Fibroblast of villous mesenchyme (primary cell): ENCODE measurements at places on chromosomes 2 and 18.

DNA sequence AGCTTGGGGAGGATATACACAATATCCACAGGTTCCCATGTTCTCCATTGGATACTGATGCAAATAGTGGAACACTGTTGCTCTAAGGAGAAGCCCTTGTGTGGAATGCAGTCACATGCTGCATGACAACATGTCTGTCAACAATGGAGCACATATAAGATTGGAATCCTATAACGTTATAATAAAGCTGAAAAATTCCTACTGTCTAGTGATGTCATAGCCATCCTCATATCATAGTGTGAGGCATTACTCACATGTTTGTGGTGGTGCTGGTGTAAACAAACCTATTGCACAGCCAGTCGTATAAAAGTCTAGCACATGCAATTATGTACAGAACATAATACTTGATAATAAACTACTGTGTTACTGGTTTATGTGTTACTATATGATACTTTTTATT lies 394.7 kb downstream of the FBXO15 start:
- DNase-seq, result peak; percentile 61

DNA sequence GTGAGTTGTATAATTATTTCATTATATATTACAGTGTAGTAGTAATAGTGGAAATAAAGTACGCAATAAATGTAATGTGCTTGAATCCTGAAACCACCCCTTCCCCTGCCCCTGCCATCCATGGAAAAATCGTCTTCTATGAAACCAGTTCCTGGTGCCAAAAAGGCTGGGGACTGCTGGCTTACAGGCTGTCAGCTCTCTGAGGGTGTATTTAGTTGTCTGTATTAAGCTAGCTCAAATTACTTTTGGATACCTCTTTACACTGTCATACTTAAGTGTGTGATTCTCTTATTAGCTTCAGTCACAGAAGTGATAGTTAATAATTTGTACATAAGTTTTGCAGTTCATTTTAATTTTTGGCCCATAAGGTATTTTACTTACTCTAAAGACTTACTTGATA lies 29.6 kb downstream of the LCLAT1 start:
- no peak for DNase-seq

DNA sequence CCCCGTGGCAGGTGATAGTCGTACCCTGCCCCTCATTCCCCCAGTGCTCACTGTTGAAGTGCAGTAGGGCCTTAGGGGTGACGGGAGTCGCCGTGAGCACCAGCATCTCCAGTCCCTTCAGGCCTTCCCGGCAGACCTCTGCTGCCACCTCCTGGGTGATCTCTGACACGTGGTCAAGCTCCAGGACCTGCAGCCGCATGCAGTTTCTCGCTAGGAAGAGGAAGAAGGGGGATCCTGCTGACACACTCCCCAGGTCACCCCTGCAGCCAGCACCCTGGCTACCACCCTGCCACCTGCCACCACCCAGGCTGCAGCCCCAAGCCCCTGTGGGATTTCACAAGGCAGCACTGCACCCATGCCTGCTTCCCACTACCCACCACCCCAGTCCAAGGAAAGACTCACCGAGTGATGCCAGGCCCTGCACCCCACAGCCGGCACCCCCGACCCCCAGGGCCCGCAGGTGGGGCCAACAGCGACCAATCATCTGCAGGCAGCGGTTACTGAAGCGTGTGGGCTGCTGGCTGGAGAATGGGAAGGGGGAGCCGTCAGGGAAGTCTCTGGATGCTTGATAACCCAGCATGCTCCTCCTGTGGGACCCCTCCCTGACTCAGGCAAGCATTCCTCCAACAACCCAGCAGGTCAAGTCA lies 23.8 kb downstream of the FBXO41 start:
- DNase-seq, result peak; percentile 49

DNA sequence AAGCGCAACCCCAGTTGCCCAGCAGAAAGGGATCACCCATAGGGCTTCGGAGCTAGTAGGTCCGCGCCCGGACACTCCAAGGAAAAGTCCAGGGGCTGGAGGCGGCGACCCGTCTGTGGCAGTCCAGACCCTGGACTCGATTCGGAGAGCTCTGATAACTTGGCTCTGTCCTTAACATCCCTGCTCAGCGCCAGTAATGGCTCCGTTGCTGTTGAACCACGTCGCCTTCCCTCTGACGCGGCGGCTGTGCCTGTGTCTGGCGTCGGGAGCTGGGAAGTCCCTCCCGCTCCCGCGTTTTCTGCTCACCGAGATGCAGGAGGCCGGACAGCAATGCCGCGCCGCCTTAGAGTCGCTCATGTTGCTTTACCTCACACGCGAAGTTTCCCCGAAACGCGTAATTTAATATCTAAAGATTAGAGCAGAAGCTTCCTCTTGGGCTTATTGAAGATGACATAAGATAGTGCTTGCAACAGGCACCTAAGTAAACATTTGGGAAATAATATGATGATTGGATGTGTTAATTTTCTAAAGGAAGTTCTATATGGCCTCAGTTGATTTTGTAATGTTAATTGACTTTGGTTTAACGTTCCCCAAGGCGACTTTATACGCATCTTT lies 1.3 kb upstream of the ZBTB14 start:
- peak; percentile 83 for DNase-seq

DNA sequence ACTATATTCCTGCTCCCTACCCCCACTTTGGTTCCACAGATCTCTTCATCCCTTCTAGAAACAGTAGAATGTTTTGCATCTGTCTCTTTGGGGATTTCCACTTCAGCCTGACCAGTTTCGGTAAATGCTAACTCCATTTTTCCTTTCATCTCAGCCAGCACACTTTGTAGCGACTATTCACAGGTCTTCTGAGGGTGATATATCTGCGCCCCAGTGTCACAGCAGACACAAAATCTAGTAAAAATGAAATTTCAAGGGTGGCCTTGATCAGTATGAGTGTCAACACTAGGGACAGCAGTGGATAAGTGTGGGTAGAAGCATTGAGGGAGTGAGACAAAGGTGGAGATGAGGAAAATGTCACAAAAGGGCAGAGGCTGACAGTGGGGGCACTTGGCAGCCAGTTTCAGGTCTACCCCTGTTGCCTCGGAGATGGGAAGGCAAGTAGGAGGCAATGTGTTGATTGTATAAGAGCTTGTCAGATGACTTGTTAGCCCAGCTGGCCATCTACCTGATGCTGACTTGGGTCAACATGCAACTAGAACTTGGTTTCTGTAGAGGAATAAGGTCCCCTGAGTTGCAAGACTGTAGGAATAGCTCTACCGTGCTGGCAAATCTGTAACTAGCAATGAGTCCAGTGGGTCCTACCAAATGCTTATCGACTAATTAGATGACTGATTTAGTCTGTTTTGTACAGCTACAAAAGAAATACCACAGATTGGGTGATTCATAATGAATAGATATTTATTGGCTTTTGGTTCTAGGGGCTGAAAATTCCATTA lies 60.7 kb downstream of the CXCR4 start:
- DNase-seq, result no peak

DNA sequence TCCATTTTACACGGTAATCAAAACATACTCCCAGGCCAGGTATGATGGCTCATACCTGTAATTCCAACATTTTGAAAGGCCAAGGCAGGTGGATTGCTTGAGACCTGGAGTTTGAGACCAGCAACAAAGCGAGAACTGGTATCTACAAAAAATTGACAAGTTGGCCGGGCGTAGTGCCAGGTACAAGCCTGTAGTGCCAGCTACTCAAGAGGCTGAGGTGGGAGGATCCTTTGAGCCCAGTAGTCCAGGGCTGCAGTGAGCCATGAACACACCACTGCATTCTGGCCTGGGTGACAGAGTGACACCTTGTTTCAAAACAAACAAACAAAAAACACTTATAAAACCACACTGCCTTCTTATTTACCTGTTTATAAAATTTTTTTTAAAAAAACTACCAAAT lies 80.8 kb downstream of the GAREM1 start:
- DNase-seq, result no peak

- no peak for DNase-seq
Observed at GRCh38 chr2:218017211-218018053, 14.6 kb upstream of the TNS1 start.

GRCh38 chr2:2843969-2844548 lies 513.0 kb upstream of the MYT1L start:
- no peak for DNase-seq

GRCh38 chr2:15808944-15809343 lies 131.4 kb upstream of the MYCN start:
- no peak for DNase-seq
